Small intestine (tissue), 16 donors: ENCODE measurements at places on chromosomes 2 and 18.

DNA sequence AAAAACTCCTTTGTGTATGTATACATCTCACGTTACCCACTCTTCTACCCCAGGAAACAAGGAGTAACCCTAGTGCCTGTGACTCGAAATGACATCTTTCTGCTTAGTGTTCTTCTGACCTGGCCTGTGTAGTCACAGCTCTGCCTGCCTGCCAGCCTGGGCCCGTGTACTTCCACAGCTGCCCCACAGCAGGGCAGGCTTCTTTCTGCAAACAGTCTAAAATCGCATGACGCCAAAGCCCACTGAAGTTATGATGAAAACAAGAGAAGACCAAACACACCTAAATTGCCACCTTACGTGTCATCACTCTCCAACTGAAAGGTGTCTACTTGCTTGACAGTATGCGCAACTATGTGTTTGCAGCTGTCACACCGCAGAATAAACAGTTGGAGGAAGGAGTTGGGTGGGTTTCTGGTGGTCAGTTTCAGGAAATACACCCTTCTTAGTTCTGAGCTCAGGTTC lies 1.5 kb downstream of the GAREM1 start:
- DNase-seq: peak; percentile 64

DNA sequence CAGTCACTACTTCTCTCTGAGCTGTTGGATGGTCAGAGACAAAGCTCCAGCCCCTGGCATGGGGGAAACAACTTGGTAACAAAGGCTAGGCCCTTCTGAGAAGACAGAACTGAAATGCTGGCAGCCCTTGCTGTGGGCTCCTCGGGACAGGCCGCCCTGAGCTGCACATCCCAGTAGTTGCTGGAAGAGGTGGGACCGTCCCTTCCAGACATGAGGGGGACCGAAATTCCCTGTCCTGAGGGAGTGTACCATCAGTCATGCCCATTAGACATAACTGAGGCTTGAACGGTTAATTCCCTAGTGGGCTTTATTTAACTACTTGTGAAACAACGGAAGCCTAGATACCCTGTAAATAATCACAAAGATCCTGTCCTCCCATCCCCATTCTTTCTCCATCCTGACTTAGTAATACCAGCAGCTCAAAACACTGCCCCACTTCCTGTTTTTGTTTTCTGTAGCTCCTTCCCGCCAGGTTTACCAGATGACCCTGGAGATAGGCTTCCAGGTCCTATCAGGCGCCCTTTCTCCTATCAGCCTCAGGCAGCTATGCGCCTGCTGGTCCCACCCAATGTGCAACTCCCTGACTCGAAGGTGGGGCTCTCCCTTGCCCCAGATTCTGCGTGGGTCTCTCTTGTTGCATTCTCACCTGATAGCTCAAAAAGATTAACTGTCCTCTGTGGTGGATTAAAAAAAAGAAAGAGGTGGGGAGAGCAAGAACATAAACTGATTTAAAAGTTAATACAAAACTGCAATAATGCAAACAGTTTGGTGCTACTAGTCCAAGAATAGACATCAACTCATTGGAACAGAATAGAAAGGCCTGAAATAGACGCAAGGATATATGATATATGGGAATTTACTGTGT lies 37.0 kb upstream of the NT5DC4 start:
- DNase-seq: no peak

- DNase-seq: no peak
Observed at GRCh38 chr2:127097471-127097765, 9.5 kb downstream of the BIN1 start.

DNA sequence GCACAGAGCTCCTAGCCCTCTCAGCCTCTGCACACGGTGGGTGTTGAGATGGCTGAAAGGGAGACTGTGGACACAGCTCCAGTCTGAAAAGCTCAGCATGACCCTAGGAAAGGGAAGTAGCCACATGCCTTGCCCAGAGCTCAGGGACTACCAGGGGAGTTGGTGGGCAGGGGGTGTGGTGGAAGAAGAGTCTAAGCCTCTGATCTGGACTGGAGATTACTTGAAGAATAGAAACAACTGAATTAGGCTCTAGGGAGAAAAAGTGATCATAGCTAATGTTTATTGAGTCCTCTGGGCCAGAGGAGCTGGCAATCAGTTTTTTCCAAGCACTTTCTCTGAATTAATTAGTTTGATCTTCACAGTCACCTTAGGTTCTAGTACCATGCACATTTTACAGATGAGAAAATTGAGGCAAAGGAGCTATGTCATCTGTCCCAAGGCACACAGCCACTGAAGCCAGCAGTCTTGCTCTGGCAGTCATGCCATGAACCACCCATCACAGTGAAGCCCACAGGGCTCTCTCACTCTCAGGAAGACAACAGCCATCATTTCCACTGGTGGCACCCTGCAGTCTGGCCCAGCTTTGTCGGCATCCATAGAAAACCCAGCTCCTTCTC lies 10.3 kb downstream of the SDC1 start:
- no peak for DNase-seq

- DNase-seq: no peak
Observed at GRCh38 chr18:1929720-1930119, 641.6 kb downstream of the METTL4 start.

- no peak for DNase-seq
Observed at GRCh38 chr2:136448432-136448831, 316.9 kb upstream of the THSD7B start.

DNA sequence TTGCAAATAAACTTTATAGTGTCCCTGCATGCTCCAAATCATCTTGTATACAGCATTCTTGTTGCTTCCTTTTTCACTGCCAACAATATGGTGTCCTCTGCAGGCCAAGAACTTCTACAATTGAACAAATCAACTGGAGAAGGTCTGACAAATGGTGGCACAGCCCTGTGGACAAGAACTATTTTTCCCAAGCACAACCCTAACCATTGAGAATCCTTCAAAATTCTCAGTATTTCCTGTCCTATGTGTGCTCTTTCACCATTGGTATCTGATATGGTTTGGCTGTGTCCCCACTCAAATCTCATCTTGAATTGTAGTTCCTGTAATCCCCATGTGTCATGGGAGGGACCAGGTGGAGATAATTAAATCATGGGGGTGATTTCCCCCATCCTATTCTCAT lies 865.1 kb upstream of the ACVR2A start:
- no peak for DNase-seq

- DNase-seq: no peak
Observed at GRCh38 chr2:225398372-225398771, 1.1 kb upstream of the NYAP2 start.

DNA sequence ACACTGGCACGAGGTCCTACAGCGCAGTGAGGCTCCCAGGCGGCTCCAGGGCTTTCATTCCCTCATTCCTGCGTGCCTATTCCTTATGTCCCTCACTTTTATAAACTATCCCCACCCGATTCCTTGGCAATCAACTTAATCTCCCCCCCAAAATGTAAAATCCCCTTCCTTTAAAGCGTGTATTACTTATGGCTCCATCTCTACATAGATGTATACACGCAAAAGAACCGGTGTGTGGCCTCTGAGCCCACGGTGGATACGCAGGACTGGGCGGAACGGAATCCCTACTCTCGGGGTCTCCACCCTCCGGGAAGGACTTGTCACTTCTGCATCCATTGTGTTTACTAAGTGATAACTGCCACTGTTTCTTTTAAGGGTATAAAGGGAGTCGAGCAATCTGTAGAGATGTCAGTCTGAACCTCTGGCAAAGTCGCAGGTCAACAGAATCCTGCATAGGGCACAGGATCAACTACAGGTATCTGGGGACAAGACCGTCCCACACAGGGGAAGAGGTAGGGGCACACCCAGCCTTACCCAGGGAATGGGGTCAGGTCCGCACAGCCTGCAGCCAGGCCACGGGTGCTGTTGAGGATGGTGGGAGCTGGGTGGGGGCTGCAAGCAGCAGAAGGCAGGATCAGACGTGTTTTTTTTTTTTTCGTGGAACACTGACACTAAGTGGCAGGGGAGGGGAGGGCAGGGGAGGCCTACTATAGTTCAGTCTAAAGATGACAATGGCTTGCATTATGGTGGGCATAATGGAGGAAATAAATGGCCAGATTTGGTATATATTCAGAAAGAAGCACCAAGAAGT lies 42.1 kb downstream of the HDLBP start:
- no peak for DNase-seq

DNA sequence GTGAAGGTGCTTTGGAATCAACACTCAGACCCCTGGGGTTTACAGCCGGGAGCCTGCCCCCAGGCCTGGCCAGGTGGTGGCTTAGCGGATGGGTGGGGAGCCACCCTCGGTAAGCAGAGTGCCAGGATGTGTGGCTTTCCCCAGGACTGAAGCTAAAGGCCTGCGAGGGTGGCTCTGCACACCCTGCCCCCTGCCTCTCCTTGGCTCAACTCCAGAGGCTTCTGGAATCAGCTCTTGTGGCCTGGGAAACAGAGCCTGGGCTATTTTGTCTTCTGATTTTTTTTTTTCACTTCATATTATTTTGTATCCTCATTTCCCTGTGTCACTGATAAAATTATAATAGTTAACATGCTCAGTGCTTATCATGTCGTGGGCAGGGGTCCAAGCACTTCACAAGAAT lies 79.8 kb downstream of the RHOB start:
- DNase-seq: no peak

DNA sequence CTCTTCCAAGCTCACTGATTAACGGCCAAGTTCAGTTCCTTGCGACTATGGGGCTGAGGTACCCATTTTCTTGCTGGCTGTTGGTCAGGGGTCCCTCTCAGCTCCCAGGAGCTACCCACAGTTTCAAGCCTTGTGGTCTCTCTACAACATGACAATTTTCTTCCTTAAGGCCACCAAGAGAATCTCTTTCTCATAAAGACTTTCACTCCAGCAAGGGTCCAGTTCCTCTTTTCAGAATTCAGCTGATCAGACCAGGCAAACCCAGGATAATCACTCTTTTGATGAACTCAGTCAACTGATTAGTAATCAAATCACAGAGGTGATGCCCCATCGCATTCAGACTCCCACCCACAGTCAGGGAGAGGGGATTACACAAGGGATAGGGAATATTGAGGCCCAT lies 129.7 kb downstream of the IRS1 start:
- DNase-seq: no peak

DNA sequence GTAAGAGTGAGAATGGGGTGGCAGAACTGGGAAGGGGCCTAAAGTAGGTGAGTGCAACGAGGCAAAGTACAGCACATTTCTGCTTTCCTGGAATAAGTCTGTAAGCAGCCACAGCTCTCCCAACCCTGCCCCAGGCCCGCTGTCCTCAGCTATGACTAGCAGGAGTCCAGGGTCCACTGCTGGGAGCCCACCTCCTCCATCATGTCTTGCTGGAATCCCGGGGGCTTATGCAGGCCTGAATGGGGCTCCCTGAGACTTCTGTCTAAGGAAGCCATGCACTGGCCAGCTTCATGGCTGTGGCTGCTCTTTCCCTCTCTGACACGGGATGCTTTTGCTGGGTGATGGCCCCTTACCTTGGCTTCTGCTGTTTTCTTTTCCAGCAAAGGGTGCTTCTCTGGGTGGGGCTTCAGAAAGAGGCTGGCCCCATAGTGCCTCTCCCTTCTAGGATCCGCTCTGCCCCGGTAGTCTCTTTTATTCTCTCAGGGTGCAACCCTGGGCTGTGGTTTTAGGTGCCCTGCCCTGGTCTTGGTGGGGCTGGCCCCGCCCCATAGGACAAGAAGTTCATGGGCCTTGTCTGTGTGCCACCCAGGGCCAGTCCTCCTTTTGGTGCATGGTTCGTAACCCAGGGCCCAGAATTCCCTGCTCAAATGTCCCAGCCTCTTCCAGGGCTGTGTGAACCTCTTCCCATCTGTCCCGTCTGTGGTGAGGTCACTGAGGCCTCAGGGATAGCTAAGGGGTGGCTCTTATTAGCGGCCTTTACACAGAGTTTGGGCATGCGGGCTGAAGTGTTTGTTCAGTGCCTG lies 33.8 kb upstream of the POLE4 start:
- DNase-seq: peak; percentile 31

DNA sequence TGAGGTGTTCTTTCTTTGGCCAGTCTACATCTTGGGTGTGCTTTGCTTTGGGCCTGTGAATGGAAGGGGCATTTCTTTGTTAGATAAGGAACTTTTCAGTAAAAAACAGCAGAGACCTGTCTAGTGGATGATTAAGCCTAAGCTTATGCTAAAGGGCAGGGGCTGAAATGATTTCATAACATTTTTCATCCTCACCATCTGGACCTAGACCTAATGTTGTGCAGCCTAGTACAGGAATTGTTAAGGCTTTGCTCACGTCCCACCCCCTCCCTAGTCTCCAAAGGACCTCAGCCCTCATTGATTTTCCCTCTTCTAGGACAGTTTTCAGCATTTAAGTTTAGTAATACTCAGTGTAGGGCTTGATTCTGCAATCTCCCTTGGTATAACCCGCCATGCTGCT lies 111.8 kb downstream of the PRKCE start:
- DNase-seq: no peak

DNA sequence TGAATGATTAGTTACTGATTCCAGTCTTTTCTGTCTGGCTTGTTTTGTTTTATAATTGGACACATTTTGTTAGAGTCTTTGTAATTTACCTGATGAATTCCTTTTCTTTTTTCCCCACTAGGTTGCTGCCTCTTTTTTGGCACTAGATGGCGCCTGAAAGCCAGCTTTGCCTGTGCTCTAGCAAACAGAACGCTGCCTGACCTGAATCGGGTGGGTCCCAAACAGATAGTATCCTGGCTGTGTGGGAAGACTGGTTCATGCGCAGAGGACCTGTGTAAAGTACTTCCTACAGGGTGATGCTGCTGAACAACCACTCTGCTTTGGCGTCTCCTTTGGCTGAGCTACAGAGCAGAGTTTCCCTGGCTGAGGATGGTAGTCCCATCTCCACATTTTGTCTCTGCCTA lies 288.2 kb downstream of the IKZF2 start:
- peak; percentile 17 for DNase-seq

- no peak for DNase-seq
Observed at GRCh38 chr2:71664161-71664560, 210.8 kb downstream of the DYSF start.

GRCh38 chr2:36395866-36396265 lies 40.3 kb downstream of the CRIM1 start:
- DNase-seq: no peak

DNA sequence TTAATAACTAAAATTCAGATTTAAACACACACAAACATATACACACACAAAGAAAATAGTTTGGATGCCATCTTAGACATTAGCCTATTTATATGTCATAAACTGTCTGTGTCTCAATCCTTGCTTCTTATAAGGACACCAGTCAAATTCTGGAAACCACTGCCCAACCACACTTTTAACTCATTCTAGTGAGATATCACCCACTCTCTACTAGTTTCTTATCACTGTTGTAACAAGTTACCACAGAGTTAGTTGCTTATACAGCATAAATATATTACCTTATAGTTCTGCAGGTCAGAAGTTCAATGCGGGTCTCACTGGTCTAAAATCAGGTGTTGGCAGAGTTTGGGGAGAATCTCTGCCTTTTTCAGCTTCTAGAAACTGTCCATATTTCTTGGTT lies 239.1 kb downstream of the MTX2 start:
- DNase-seq: no peak
